Stimulated activated CD4-positive, alpha-beta T cell treated with anti-CD3 and anti-CD28 coated beads, Interleukin-4, amount 100 ng/mL, for 1 hour (primary cell): ENCODE measurements at places on chromosomes 5 and 9.

DNA sequence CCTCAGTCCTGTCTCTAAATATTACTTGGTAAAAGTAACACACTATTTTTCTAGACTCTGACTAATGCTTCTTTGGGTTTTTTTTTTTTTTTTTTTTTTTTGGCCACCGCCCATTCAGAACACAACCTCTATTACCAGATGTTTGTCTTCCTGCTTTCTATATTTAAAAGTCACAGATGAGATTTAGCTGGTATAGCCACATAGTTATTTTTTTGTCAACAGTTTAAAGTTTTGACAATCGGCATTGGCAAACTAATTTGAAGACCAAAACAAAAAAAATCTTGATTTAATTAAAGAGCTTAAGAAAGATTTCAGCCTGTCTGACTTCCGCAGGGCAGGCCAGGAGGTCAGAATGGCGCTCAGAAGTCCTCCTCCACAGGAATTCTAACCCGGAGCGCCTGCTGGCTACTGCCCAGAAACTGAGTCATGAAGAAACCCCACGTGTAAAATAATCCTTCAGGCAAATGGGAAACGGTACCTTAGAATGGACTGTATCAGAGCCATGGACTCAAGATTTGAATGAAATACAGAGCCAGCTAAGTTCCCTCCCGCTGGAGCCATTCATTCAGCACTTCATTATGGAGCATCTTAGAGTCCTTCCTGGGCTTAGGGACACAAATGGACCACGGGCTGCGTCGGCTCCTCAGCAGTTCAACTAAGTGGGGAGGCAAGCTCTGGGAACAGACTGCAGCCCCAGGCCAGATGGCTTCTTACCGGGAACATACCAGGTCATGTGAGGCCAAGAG, 55.6 kb downstream of the PTPDC1 start:
- no peak for DNase-seq

GRCh38 chr5:63220244-63220643, 641.6 kb downstream of the LRRC70 start:
- DNase-seq: no peak

DNA sequence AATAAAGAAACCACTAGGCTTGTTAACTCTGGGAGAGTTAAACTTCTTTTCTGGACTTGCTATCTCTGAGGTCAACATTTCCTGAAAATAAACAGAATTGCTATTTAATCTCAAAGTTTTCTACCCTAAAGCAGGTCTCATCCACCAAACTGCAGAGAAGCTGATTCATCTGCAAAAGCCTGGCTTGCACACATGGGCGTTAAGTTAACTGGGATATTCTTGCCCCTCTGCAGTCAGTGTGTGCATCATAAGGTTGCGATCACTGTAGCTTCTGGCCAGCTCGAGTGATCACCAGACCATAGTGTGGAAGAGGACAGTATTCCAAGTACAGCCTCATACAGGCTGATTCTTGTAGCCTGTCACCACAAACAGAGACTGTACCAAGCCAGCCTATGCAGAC, 99.2 kb downstream of the SPOCK1 start:
- no peak for DNase-seq

- no peak for DNase-seq
Measured at GRCh38 chr9:127347831-127348776, 48.9 kb upstream of the SLC2A8 start.
